NCI-H146 (cell line): ENCODE measurements at places on chromosomes 4 and X.

- DNase-seq = no peak
Observed at GRCh38 chr4:7811536-7812191, 128.0 kb downstream of the AFAP1 start.

DNA sequence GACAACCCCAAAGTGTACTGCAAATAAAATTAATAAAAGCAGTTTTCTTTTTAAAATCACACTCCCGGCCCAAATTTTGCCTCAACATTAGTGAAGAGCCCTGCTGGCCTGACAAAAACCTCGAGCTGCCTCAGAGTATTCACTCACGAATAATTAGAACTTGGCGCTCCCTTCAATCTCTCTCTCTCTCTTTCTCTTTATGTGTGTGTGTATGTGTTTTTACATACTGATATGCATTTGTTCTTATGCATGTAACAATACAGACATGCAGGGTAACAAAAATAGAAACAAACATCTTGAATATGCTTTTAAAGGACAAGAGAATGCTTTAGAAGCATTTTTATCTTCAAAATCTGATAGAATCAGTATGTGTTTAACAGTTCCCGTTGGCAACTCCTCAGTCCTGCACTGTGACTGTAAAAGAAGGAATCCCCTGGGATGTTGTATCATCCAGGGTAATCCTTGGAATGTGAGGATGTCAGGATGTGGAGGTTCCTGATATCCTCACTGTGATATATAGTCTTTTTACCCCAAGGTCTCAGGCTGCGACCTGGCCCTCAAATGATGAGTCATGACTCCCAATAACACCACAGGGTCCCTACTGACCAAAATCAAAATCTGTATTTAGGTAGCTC, 53.0 kb downstream of the PTCHD1 start:
- DNase-seq = no peak

GRCh38 chr4:102511830-102512605, 10.9 kb downstream of the NFKB1 start:
- no peak for DNase-seq

- no peak for DNase-seq
Observed at GRCh38 chrX:17769701-17770269, 32.5 kb downstream of the SCML1 start.

GRCh38 chrX:68463880-68464279, 30.6 kb upstream of the OPHN1 start:
- no peak for DNase-seq

- no peak for DNase-seq
Observed at GRCh38 chrX:13940671-13941070, 89.0 kb downstream of the GEMIN8 start.

DNA sequence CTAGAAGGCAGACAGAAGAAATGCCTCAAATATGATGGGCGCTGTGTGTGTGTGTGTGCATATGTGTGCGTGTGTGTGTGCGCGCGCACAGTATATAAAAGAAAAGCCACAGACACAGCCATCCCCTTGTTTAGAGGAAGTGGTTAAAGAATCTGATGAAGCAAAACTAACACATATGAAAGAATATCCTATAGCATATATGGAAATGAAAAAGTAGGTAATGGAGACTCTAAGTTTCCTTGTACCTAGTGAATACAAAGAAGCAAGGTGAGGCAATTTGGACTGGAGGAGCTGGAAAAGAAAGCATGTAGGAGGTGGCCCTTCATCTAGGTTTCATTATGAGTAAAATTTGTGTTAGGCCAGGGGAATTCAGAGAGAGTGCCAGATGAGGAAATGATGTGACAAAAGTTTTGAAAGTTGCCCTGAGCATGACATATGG, 58.6 kb upstream of the MCF2 start:
- DNase-seq = no peak

- DNase-seq = no peak
Observed at GRCh38 chrX:101409043-101409442, 1.0 kb downstream of the HNRNPH2 start.
